ENCODE measurements at places on chromosomes 2 and 18. TPM values are rescaled to one million over a fixed set of nuclear protein-coding genes. Genes with fewer than 3 reads are reported as not detected.
A peak's percentile ranks its signal among the peaks of the same experiment; 100 is the strongest.

DNA sequence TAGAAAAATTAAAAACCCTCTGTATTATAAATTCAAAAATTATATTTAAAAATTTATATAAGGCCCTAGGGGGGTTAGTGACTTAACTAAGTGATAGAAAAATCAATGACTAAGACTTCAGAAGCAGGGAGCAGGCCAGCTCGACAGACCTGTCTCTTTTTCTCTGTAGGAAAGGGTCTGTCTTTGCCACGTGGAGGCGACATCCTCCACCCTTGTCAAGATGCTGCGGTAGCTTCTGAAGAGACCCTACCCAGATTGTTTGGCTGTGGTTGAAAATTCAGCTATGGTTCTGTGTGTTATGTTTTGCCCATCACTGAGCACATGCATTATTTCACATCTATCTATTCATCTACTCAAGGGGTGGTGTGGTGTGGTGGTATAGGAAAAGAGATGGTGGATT is 8.2 kb upstream of the SLC4A3 start:
- DNase-seq: no peak

- no peak for DNase-seq
These were observed 90.8 kb downstream of the AP1S3 start for GRCh38 chr2:223746611-223747010.

ARHGEF33 gene
- 0.39 TPM for total RNA-seq

FASTKD2 gene
- 33.9 TPM for total RNA-seq

- DNase-seq: no peak
These were observed 757.5 kb upstream of the DDX18 start for GRCh38 chr2:117057016-117057415.

SIGLEC15 gene
- not detected for total RNA-seq

DNA sequence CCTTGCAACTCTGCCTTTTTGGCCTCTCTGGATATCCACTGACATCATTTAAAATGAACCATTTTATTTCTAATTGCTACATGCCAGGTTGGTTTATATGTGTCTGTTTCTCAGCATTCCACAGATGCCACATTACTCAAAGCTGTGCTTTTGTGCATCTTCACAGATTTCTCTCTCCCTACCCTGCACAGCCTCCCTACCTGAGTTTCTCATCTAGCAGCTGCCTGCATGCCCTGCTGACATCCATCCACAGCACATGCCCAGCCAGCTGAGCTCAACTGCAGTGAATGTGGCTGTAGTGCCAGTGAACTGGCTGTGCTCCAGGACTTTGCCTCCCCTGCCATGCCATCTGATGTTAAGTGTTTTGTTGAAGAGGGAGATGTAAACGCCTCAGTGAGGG is 44.5 kb downstream of the PKP4 start:
- no peak for DNase-seq

DNA sequence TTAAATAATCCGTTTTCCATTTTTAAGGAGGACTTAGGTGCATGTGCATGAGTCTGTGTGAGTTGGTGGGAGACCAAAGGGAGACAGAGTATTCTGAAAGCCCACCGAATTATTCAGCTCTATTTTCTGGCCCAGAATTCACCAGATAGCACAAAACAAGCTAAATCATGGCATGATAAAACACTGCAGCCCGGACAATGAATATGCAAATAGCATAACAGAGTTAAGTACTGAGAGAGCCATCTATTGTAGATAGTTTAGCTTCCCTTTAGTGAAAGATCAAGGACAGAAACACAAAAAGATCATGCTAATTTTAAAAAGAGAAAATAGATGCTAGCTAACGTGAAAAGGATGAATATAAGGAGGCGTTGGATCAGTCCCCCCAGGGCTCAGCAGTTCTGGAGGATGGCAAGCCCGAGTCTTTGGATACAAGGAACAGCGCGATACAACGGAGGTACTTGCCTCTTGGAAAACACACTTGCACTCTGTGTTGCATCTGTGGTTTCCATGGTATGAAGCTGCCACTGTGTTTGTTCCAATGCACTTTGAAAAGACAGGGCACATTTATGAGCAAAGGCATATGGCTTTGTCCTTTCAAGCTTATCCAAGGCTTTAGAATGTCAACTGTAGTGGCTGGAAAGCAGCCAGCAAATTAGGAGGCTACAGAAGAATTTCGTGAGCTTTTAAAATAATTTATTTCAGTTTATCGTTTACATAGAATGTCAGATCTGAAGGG is 119.9 kb downstream of the LYPD1 start:
- DNase-seq: no peak

DNA sequence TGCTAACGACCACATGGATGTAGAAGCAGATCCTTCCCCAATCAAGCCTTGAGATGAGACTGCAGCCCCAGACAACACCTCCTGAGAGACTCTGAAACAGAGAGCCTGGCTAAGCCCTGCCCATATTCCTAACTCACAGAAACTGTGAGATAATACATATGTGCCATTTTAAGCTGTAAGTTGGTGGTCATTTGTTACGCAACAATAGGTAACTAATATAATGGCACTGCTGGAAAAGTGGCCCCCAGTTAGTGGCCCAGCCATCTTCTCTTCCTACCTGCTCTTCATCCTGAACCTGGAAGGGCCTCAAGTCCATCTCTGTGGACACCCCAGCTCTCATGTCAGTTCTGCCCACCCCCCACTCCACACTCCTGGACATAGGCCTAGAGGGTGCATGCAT is 144.0 kb downstream of the TMEM17 start:
- no peak for DNase-seq

GRHL1 gene
- 0.53 TPM for total RNA-seq

GAL3ST2 gene
- total RNA-seq: 0.94 TPM

GRCh38 chr2:235008584-235009044 is 56.8 kb downstream of the SH3BP4 start:
- DNase-seq: no peak

DNA sequence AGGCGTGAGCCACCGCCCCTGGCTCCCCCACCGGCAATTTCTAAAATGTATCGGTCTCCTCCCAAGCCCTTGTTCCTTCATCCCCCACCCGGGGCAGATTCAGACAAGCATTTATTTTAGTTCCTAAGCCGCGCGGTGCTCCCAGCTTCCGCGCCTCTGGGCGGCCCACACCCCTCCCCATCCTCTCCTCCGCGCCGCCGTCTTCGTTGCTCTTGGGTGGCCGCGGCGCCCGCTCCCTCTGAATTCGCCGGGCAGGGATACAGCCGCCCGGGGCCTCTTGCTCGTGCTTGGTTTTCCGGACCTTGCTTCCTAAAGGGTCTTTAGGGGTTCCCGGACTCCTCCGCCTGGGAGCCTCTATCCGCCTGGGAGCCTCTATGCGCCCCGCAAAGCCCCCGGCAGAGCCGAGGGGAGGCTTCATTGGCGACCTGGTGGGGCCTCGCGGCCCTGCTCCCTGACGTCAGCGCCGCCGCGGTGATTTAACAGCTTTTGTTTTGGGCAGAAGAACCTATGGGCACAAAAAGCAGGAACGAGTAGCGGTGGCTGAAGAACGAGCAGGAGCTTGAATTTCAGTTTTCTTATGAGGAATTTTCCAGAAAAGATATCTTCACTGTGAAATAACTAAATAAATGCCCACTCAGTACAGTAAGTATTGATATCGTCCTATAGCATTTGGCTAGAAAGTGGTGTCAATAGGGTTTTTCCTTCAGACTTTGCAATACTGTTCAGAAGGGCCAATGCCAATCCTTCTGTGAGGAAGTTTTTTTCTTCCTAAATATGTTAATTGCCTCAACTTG is 37.3 kb downstream of the PRKRA start:
- peak; percentile 88 for DNase-seq

GRCh38 chr2:121043827-121044222 is 241.2 kb downstream of the TFCP2L1 start:
- DNase-seq: no peak

DNA sequence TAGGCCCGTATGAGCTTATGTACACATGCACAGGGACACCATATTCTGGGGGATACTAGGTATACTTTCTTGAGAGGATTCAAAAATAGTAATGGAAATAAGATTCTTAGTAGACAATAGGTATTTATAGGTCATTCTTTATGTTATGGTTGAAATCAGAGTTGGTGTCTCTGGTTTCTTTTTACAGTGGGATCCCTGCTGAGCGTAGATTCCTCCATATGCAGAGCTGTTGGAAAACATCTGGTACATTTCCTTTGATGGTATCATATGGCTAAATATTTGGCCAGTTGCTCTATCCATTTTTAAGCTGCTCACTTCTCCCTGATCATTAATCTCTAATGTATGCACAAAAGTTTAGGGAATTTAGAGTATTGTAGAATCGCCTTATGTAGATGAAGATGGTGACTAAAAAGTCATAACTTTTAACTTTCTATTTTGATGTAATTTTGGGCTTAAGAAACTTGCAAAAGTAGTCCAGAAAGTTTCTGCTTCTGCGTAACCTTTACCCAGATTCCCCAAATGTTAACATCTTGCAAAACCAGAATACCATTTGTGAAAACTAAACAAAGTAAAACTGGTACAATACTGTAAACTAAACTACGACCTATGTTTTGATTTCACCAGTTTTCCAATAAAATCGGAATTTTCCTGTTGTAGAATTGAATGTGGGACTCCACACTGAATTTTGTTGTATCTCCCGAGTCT is 5.4 kb downstream of the ARHGAP28 start:
- DNase-seq: no peak

DNA sequence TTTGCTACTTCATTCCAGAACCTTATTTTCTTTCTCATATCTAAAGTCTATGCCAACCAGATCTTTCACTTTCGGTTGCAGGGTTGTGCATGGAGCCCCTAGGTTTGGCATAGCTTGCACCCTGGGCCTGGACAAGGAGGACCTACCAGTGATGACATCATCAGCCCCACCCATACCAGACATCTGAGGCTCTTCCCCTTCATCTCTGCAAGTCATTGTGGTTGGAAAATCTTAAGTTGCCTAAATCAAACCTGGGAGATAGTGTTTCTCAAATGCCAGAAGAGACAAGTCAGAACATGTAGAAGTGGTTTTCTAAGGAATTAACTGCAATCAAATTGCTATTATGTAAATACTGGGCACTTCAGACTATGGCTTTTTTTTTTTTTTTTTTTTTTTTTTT is 363.3 kb downstream of the ZNF516 start:
- peak; percentile 60 for DNase-seq

- peak; percentile 15 for DNase-seq
These were observed 36.0 kb downstream of the FARP2 start for GRCh38 chr2:241391892-241392665.

DNA sequence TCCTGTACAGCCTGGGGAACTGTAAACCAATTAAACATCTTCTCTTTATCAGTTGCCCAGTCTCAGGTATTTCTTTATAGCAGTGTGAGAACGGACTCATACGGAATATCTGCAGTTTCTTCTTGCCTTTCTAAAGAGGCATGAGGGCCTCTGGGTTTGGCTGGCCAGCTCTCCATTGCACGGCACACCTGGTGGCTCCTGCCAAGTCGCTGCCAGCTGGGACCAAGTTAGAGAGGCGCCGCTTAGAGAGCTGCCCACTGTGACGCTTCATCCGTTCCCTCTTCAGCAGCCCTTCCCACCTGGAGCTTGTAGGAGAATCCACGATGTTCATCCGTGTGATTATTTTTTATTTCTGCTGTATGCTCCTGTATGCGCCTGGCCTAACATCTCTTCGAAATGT is 195.4 kb downstream of the TWIST2 start:
- no peak for DNase-seq

DDX18 gene
- 161 TPM for total RNA-seq

ZNF142 gene
- total RNA-seq: 42.4 TPM

RUFY4 gene
- total RNA-seq: 1.6 TPM

DNA sequence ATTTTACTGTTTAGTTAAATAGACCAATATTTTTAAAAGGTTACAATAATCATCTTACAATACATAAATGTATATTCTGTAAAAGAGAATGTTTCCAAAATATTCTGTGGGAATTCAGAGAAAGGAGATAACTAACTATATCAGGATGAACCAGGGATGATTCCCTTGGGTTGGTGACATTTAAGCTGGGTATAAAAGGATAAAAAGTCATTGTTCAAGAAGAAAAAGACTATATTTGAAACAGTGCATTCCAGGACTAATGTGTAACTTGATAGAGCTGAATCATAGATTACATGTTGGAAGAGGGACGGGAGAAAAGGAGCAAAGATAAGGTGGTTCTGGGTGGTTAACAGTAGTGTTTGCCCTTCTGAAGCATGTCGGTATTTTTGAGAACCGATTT is 10.1 kb downstream of the RASGRP3 start:
- no peak for DNase-seq

TYMS gene
- total RNA-seq: 372 TPM

DNA sequence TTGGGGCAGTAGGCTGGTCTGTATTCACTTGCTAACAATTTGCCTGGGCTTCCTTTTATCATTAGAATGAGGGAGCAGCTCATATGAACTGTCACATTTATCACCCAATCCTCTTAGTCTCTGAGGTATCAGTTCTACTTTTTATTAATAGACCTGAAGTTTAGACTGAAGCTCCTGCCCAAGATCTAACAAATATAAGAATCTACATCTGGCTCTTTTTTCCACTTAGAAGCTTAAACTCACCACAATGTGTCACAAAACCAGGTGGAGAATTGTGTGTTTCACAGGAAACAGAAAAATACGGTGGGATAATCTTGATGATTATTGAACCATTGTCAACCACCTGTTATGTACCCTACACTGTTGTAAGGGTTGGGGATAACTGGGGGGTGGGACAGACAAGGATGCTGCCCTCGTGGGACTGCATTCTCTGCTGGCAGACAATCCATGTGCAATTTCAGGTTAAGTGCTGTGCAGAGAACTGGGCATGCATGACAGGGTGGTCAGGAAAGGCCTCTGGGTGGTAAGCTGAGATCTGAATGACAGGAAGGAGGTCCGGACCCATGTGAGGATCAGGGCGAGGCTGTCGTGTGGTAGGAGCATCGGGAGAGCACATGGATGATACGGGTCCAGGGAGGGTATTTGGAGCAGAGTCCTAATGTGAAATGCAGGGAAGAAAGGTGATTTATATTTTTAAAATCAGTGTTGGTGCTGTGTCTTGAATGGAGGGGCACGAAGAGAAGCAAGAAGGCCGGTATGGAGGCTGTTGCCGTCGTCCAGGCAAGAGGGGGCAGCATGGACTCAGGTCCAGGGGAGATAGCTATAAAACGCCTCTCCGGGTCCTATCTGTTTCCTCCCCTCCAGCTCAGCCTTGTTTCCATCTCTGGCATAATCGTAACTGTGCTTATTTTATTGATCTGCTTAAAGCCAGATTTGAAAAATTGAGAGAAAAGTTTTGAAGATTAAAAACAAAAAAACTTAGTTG is 17.6 kb downstream of the MYL12B start:
- no peak for DNase-seq

- no peak for DNase-seq
These were observed 178.9 kb downstream of the AGAP1 start for GRCh38 chr2:235672720-235673119.

RNF152 gene
- 0.28 TPM for total RNA-seq

GRCh38 chr2:236583621-236584203 is 14.1 kb downstream of the ACKR3 start:
- no peak for DNase-seq
